ENCODE measurements at places on chromosomes 1 and 21. TPM values are rescaled to one million over a fixed set of nuclear protein-coding genes. Genes with fewer than 3 reads are reported as not detected.

DNA sequence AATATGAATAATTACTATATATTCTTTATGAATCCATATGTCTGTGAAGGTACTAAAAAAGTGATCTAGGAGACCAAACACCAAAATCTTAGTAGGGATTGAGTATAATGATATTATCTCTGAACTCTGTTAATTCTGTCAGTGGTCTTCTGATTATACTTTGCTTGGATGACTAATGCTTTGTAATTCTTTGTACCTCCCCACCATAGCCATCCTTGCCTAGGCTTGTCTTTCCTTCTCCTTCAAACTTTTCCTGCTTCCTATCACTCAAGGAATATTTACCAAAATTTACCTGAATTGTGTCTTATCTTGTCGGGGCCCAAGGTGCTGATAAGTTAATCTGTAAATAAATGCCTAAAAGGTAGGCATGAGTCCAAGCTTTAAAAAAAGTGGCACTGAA, 845 bp upstream of the RGS5 start:
- H3K4me3 ChIP-seq = no peak overlapping the region
- H3K4me1 ChIP-seq = peaks cover 28% of the 10 kb centered on the region
- H3K27ac ChIP-seq = no peak overlapping the region
- no peaks in the 10 kb centered on the region for H3K27me3 ChIP-seq
- DNase-seq = peak; percentile 9

DNA sequence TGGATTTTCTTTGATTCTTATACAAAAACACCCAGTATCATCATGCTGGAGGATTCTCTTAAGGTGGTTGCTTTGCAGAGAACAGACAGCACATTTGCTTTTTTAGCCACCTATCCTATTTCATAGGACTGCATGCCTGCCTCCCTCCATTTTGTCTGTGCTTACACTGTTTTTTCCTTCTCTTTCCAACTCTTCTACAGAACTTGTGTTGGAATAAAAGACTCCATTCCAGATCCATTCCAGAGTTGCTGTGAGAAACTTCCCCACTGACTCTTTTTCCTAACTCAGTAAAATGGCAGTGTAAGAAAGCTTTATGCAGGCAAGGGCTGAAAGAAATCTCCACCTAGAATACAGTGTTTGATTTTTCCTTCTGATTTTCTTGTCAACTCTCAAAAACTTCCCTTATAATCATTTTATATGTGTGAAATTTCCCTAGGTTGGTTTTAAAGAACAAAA, 5.2 kb upstream of the ARID1A start:
- peaks cover 24% of the 10 kb centered on the region for H3K4me1 ChIP-seq
- H3K4me3 ChIP-seq = no peak overlapping the region
- no peaks in the 10 kb centered on the region for H3K27me3 ChIP-seq
- H3K27ac ChIP-seq = no peak overlapping the region
- DNase-seq = no peak

DNA sequence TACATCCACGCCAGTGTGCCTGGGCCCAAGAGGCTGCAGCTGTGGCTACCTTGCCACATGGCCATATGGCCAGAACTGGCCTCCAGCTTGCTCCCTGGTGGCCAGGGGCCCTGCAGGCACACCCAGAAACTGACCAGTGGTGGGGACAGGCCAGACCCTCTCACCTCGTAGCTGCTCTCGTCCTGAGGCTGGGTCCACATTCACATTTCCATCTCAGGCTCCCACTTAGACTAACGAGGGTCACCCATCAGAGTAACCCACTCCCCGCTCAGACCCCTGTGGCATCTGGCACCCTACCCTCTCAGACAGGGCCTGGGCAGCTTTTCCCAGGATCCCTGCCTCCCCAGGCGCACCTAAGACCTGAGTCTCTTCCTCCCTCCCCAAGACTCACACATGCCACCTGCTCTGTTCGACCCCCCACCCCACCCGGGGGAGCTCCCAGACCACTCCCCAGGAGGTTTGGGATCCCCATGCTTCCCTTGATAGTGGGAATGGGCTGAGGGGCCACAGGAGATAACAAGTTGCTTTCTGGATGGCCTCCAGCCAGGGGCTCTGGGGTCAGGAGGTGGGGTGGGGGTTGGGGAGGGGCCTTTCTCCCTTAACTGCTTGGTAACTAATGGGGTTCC, 21.3 kb upstream of the RNU1-4 start:
- peaks cover 41% of the 10 kb centered on the region for H3K27me3 ChIP-seq
- H3K27ac ChIP-seq = no peak overlapping the region
- H3K36me3 ChIP-seq = no peaks in the 10 kb centered on the region
- DNase-seq = no peak
- H3K4me1 ChIP-seq = no peaks in the 10 kb centered on the region

DNA sequence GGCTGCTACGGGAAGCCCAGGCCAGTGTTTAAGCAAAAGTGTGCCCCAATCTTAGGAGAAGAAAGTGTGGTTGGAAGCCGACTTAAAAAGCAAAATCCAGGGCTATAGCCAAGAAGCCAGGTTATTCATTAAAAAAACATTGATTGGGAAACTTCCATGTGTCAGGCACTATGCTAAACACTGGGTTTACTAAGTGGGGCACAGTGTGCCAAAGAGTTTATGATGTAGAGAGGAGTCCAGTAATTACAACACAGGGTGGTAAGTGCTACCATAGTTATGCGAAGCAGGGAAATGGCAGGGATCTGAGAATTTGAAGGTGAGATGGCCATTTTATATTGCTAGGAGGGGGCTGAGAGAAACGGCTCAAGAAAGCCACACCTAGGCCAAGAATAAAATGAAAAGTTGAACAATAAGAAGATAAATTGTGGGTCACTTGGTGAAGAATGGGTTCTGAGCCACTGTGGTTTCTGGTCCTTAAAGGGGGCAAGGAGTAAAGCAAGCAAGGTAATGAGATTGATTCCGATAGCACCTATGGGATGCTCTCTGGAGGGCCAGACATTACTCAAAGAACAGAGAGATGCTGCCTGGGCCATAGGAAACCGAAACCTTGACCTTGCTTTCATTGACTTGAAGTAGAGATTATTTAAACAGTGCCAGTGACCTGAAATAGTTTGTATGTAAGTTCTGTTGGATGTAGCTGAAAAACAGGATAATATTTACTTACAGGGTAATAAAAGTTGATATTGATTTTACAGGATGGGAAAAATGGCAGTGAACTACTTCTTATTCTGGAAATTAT, 177.8 kb downstream of the GIPC2 start:
- no peak overlapping the region for H3K27ac ChIP-seq
- peaks cover 15% of the 10 kb centered on the region for H3K4me1 ChIP-seq
- peak; percentile 78 for DNase-seq
- no peak overlapping the region for H3K4me3 ChIP-seq

DNA sequence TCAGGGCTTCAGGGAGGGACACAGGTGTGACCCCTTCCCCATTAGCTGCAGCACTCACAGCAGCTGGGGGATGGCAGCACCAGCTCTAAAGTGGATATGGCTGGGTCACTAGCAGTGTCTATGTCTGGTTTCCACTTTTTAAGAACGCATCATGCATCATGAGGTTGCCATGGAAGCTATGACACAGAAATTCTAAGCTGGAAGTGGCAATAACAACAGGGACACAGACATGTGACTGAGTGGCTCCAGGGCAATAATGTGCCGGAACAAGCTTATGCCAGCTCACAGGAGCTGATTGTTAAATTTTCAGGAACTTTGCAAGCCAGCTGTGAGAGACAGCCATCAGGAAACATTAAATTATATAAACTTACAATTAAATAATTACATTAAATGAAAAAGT, 51.2 kb upstream of the NFASC start:
- no peaks in the 10 kb centered on the region for H3K36me3 ChIP-seq
- DNase-seq = no peak
- H3K27ac ChIP-seq = no peak overlapping the region
- H3K4me3 ChIP-seq = no peak overlapping the region

GRCh38 chr1:28507646-28508434, 2.0 kb downstream of the RCC1 start:
- peak overlapping the region; percentile 95 for H3K27ac ChIP-seq
- peak; percentile 27 for DNase-seq

GRCh38 chr1:53339736-53340635, 12.1 kb upstream of the LRP8 start:
- peaks cover 20% of the 10 kb centered on the region for H3K27me3 ChIP-seq
- no peaks in the 10 kb centered on the region for H3K36me3 ChIP-seq
- H3K4me3 ChIP-seq = no peak overlapping the region
- no peak overlapping the region for H3K27ac ChIP-seq

DNA sequence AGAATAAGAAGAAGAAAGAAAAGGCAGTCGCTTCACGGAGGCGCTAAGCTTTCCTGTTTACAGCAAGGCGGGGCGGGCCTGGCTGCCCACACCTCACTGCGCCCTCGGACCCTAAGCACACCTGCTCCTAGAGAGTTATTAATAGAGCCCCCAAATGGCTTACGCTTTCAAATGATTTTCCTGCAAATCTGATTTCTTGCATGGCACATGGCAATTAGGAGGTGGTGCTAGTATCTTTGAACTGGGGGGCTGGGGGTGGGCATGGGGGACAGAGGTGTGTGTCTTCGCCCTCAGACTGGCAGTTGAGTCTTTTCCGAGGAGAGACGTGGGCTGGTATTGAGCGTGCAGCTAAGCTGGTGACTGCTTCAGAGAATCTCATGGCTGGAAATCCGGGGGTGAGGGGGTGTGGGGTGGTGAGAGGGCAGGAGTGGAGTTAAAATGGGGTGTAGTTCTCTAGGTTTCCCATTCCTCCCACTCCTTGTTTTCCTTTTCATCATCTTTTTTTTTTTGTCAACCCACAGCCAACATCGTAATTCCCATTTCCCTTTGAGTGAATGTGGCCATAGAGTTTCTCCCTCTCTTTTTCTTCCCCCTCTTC, 1.3 kb downstream of the S1PR1 start:
- peak overlapping the region; percentile 54 for H3K27ac ChIP-seq
- H3K4me1 ChIP-seq = peaks cover 6% of the 10 kb centered on the region
- H3K27me3 ChIP-seq = no peaks in the 10 kb centered on the region
- H3K36me3 ChIP-seq = peaks cover 12% of the 10 kb centered on the region
- H3K4me3 ChIP-seq = peak overlapping the region; percentile 88

- peaks cover 12% of the 10 kb centered on the region for H3K4me1 ChIP-seq
- no peaks in the 10 kb centered on the region for H3K36me3 ChIP-seq
- no peaks in the 10 kb centered on the region for H3K27me3 ChIP-seq
- DNase-seq = no peak
- H3K27ac ChIP-seq = no peak overlapping the region
Measured at GRCh38 chr1:230132758-230133157, 65.7 kb downstream of the GALNT2 start.

The CD52 gene
- not detected for total RNA-seq

The RGS18 gene
- total RNA-seq = not detected

The ATP1A2 gene
- 0.13 TPM for total RNA-seq

The MYBPHL gene
- not detected for total RNA-seq
